Activated CD4-positive, alpha-beta T cell treated with anti-CD3 and anti-CD28 coated beads, Interleukin-2, amount 50 U/mL, for 24 hours (primary cell): ENCODE measurements at places on chromosomes 1 and 21.

DNA sequence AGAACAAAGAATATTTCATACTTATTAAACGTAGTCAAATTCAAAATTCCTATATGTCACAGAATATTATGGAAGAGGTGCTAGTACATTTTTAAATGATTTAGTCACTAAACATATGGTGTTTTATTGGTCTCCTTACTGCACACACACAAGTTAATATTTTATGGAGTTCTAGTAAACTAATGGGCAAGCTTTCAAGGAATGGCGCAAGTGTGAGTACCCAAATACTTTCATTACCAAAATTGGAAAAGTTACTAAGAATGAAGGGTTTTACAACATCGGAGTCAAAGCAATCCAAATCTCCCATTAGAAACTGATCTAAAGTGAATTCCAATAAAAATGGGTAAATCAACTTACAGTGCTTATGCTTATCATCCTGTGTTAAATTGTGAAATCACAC is 921.9 kb downstream of the ADGRL2 start:
- DNase-seq: no peak

- DNase-seq: no peak
Observed at GRCh38 chr1:245489838-245490237, 335.1 kb downstream of the KIF26B start.

DNA sequence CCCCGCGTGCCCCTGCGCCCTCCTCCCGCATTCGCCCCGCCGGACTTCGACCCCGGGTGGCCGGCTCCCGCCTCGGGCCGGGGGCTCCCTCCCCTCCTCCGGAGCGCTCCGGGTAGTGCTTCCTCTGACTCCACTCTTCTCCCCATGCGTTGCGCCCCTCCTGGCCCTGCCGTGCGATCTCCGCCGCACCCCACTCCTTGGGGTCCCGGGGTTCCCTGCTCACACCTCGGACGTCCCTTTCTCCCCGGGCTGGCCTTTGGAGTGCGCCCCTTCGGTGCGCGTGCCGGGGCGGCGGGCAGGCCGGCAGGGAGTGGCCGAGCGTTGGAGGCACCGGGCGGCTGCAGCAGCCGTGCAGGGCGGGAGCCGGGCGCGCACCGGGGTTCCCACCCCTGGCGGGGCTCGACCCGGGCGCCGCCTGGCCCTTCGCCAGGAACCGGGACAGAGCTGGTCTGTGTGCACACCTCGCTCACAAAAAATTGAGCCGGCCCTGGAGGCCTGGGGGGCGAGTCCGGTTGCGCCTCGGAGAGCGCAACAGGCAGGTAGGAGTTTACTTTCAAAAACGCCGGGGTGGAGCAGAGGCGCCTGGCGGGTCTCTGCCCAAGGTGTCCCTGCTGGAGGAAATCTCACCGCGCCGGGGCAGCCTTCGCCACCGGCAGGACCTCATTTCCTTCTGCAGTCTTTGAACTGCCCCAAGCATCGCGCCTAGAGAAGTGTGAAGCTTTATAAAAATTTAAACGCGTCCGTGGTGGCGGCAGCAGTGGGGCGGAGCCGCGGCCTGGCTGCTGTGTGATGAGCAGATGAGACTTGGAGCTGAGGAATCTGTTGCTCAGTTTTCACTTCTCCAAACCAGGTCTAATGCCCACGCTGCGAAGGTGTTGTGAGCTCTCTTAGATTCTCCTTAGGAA is 650 bp downstream of the VANGL1 start:
- DNase-seq: no peak

- no peak for DNase-seq
Observed at GRCh38 chr1:37940299-37940947, 6.4 kb downstream of the INPP5B start.

- DNase-seq: no peak
Observed at GRCh38 chr1:96116731-96117130, 604.9 kb upstream of the PTBP2 start.

DNA sequence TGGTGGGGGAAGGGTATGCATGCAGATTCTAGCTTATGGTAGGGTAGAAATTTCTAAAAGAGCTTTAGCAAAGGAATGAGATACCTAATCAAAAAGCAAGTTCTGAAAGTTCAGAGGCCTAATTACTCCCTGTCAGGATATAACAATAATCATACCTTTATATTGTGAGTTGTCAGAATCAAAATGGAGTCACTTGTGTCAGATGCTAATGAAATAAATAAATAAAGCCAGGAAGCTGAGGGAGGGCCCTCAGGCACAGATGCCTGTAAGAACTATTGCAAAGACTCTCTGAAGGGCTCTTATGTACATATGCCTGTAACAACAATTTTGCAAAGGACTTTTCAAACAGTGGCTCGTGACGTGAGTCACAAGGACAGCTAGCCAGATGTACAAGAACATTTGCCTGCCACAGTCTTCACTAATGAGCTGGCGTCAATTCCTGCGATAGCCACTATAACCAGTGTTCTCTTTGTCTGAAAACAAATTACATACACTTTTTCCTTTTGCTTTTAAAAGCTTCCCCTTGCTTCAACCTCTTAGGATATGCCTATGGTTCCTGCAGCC is 27.4 kb upstream of the DNASE2B start:
- DNase-seq: no peak

DNA sequence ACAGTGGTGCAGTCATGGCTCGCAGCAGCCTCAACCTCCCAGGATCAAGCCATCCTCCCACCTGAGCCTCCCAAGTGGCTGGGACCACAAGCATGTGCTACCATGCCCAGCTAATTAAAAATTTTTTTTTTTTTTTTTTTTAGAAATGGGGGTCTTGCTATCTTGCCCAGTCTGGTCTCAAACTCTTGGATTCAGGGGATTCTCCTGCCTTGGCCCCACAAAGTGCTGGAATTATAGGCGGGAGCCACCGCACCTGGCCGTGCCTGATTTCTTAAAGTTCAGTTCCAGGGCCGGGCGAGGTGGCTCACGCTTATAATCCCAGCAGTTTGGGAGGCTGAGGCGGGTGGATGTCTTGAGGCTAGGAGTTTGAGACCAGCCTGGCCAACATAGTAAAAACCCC is 6.4 kb downstream of the THAP3 start:
- DNase-seq: no peak

- no peak for DNase-seq
Observed at GRCh38 chr1:39213511-39214002, 9.1 kb downstream of the MACF1 start.

GRCh38 chr1:182166750-182167149 is 105.2 kb upstream of the ZNF648 start:
- no peak for DNase-seq

GRCh38 chr1:60277269-60277668 is 203.7 kb upstream of the C1orf87 start:
- DNase-seq: no peak

GRCh38 chr1:224500796-224501195 is 66.2 kb upstream of the WDR26 start:
- DNase-seq: no peak

DNA sequence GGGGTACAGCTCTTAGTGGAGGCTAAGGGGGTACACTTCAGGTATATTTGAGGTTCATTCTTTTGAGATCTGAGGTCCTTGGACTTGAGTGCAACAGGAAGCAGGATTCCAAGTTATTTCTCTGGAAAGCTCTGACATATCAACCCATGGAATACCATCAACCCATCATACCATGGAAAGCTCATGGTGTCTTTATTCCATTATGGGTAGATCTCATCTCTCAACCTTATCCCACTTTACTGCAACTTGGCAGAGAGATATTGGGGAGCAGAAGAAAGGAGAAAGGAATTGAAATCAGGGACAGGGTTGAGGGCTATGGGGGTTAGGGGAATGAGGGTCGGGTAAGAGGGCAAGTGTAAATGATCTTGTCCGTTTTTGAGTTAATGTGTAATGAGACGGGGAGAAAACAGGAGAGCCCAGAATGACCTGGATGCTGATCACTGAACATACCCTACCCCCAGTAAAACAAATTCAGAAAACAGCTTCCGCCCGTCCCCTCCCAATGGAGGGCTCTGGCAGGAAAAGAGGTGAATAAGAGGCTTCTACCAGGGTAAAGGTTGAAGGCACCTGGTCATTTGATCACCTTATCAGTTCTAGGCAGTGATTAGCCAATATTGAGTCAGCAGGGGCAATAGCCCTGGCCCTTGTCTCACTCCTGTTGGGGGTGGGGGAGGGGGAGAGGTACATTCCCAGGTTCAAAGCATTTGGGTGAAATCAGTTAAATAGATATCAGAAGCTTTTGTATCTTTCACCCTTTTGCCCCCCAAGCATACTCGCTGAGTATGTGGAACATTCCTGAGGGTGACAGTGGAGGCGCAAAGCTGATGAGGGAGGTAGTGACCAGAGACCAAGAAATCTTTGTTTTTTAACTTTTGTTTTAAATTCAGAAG is 622 bp upstream of the APOA2 start:
- DNase-seq: no peak

GRCh38 chr1:201945157-201945556 is 1.2 kb downstream of the LMOD1 start:
- no peak for DNase-seq

GRCh38 chr1:54052431-54052933 is 522 bp downstream of the TMEM59 start:
- DNase-seq: peak; percentile 26

DNA sequence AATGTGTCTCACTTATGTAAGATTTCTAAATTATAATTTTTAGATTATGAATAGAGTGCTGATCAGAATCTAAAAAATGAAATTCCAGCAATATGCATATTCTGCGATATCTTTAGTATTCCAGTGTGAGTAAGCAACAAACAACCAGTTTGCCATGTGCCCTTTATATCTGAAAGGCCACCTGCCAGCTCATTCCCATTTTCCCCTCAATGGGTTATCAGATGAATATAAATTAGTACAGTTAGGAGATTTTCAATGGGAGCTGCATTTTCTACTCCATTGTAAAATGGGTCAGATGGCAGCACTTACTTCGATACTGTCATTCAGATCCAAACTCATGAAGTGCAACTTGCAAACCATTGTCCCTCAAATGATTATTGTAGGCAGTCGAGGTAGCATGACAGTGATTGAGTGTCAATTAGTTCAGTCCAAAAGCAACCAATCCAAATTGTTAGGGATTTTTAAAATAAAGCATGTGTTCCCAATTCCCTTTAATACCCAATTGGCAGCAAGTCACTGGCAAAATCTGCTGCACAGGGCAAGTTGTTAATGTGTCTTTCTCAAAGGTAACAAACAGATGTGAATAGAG is 680.3 kb downstream of the LRRIQ3 start:
- DNase-seq: no peak

- DNase-seq: no peak
Observed at GRCh38 chr21:17858747-17859146, 39.6 kb upstream of the C21orf91 start.

- DNase-seq: no peak
Observed at GRCh38 chr1:81598623-81599022, 202.1 kb upstream of the ADGRL2 start.
